ENCODE measurements at places on chromosomes 2 and 18.

DNA sequence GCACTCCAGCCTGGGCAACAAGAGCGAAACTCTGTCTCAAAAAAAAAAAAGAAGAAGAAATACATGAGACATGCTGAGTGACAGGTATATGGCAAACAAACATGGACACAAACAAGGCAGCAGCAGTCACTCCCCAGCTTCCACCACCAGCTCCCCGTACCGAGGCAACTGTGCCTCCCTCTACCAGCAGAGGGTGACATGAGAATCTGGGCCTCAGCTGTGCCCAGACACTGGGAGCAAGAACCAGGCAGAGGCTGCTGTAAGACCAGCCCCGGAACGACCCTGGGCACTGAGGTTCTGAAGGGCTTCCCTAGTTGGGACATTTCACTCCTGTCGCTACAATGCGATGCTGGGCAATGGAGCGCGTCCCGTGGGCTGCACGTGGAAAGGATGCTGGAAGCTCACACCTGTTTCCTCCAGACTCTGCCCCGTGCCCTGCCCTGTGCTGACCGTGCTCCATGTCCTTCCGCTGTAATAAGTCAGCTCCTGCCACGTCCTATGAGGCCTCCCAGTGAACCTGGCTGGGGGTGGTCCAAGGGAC is 37.1 kb downstream of the BOK start:
- DNase-seq: no peak

GRCh38 chr2:181158427-181158826 is 178.0 kb downstream of the UBE2E3 start:
- no peak for DNase-seq

DNA sequence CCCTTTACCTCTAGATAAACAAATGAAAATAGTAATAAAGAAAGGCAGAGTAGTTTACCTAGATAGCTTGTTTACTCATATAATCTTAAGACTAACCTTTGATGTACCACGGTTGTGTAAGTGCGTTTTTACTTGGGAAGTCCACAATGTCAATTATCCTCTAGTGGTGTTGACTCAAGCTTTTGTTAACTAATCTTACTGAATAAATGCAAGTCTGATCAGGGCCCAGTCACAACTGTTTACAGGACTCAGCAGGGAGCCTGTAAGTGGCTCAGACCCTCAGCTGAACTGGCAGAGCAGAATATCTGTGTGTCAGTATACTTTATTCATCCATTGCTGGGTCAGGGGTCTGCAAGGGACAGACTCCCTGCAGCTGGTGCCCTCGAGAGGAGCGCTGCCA is 98.1 kb upstream of the ACAA2 start:
- no peak for DNase-seq

- peak; percentile 60 for DNase-seq
Measured at GRCh38 chr2:176126929-176127773, 2.4 kb upstream of the HOXD8 start.

DNA sequence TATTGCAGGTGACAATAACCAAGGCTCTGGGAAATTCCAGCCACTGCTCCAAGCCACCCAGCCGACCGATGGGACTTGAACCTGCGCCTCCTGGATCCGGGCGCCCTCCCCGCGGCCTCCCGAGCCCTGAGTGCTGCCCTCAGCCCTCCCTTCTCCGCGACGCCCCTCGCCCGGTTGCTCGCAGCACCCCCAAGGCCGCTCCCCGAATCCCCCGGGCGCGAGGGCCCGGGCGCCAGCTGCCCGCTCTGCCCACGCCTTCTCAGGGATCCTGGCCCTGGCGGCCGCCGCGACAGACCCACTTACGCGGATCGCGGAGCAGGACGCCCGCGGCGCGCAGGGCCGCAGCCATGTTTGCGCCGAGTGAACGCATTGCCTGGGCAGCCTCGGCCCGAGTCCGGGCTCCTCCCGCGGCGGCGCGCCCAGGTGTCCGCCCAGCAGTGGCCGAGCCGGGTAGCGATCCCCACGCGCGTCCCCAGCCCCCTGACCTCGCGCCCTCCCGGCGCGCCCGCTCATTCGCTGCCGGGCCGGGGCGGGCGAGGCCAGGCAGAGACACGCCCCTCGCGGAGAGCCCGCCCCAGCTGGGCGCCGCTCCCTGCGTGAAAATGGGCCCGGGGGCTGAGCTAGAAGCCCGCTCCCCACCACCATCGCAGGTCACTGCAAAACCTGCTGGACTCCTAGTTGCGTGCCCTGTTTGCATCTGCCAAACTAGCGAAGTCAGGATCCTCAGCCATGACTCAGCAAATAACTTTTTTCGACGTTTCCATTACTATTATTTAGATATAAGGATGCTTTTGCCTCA is at the start of gene FECH:
TSS of gene FECH (minus strand) at position 452 of the 799 bp plus-strand sequence. CDS start at position 370, 82 bp downstream.
- DNase-seq: peak; percentile 29

DNA sequence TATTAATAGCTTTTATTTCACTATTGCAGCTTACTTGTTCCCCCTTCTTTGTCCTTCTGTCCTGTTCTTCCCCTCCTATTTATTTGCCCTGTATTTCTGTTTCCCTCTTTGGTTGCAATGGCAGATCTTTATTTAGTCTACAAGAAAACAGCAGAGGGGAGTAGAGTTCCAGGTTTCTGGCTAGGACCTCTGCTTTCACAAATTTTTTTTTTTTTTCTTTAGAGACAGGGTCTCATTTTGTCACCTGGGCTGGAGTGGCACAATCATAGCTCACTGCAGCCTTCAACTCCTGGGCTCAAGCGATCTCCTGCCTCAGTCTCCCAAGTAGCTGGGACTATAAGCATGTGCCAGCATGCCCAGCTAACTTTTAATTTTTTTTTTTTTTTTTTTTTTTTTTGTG is 188.1 kb upstream of the SPRED2 start:
- no peak for DNase-seq

GRCh38 chr2:40166006-40166405 is 285.9 kb downstream of the SLC8A1 start:
- no peak for DNase-seq

DNA sequence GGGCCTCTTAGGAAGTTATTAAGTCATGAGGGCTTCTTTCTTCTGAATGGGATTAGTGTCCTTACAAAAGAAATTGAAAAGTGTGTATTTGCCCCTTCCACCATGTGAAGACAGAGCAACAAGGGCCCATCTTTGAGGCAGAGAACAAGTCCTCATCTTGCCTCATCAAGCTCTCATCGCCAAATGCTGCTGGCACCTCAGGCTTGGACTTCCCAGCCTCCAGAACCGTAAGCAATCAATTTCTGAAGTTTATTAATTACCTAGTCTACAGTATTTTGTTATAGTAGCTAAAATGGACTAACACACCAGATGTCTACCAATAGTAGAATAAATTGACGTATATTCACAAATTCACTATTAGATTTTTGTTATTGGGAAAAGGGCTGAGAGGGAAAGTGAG is 74.6 kb downstream of the CCDC148 start:
- DNase-seq: no peak

GRCh38 chr2:96703021-96703751 is 36.7 kb downstream of the LMAN2L start:
- no peak for DNase-seq

DNA sequence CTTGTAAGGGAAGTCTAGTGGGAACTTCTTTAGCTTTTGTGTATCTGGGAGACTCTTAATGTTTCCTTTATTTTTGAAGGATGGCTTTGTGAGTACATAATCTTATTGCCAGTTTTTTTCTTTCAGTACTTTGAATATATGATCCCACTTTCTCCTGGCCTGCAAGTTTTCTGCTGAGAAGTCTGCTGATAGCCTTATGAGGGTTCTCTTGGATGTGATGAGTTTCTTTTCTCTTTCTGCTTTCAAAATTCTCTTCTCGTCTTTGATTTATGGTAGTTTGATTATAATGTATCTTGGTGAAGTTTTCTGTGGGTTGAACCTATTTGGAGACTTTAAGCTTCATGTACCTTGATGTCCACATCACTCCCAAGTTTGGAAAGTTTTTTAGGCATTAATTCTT is 28.1 kb downstream of the COLEC11 start:
- DNase-seq: no peak

DNA sequence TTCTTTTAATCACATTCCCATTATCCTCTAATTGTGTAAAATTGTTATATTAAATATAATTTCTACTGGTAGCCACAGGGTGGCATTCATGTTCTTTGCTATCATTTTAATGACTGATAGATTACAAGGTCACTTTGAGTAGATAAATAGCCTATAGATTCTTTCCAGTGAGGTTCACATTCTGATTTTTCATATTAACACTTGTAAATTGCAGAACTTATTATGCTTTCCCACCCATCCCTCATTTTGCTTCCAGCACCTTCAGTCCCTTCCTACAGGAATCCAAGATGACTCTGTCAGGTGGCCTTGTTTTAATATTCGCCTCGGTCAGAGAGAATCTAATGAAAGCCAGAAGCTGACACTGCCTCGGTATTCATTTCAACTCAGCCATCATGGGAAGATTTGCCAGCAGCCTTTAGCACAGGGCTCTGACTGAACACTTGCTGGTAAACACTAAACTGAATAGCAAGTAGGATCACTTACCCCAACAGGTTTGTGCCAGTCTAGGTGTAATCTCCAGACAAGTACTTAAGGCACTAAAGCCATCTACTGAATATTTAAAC is 101.2 kb upstream of the FSHR start:
- DNase-seq: no peak

GRCh38 chr2:60306267-60306861 is 247.1 kb downstream of the BCL11A start:
- no peak for DNase-seq

DNA sequence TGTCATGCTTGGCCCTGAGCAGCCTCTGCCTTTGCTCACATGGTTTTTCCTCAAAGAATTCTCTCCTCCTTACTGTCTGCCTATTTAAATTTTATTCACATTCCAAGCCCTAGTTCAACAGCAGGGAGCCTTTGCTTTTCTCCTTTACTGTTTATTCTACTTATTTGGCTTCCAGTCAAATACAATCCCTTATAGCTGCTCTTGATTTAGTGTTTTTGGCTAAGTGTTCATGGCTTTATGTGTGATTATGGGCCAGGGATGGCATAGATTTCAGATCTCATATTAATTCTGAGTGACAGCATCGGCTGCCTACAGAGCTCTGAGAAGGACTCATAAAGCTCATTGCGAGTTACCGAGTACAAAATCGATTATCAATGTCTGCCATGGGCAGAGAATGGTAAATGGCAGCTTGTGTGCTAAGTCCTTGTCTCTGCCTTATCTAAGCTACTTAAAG is 106.7 kb downstream of the METTL8 start:
- DNase-seq: no peak

GRCh38 chr2:126887506-126887905 is 11.2 kb upstream of the TEX51 start:
- DNase-seq: no peak

GRCh38 chr2:23235292-23235691 is 149.7 kb upstream of the KLHL29 start:
- DNase-seq: no peak

Measured in stimulated activated CD8-positive, alpha-beta memory T cell treated with anti-CD3 and anti-CD28 coated beads, Interleukin-15, amount 100 ng/mL, for 1 hour (primary cell).